Tibial nerve (tissue), 4 donors: ENCODE measurements at places on chromosomes 5 and 9. TPM values are rescaled to one million over a fixed set of nuclear protein-coding genes. Genes with fewer than 3 reads are reported as not detected.

The CCNO gene
- total RNA-seq: 0.30 TPM

DNA sequence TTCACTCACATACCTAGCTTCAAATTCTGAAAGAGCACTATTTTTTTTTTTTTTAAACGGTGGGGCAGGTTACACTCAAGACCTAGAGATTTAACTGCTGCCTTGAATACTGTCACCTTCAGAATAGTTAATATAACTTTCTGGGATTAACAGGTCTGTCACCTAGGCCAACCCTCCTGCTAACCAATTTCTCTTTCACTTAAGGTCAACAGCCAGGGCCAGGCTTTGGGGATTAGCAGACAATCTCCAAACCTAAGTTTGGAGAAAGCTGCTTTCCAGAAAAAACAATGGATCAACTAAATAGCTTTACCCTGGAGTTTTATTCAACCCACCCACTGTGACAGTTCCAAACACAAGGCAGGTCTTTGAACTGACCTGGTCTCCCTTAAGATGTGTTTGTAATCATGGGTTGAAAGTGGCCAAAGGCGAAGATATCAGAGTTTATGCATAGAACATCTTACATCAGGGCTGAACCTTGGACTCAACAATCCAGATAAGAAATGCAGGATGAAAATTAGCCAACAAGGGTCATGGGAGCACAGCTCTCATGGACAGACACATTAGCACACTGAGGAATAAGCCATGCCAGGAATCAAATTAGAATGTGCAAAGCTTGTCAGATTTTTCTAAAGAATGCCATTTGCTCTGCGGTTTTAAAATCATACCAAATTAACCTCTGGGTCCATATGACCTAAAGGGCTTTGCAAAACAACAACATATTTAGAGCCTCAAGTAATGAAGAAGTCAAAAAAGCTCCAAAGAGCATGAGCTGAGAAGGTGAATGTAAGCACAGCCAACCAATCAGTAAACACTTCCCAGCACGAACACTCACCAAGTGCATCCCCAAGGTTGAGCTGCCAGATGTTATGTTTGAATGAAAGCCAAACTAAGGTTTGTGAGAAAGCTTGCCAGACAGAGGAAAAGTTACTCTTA lies 538.5 kb upstream of the DMAC1 start:
- DNase-seq: no peak

The OMD gene
- 56.2 TPM for total RNA-seq

DNA sequence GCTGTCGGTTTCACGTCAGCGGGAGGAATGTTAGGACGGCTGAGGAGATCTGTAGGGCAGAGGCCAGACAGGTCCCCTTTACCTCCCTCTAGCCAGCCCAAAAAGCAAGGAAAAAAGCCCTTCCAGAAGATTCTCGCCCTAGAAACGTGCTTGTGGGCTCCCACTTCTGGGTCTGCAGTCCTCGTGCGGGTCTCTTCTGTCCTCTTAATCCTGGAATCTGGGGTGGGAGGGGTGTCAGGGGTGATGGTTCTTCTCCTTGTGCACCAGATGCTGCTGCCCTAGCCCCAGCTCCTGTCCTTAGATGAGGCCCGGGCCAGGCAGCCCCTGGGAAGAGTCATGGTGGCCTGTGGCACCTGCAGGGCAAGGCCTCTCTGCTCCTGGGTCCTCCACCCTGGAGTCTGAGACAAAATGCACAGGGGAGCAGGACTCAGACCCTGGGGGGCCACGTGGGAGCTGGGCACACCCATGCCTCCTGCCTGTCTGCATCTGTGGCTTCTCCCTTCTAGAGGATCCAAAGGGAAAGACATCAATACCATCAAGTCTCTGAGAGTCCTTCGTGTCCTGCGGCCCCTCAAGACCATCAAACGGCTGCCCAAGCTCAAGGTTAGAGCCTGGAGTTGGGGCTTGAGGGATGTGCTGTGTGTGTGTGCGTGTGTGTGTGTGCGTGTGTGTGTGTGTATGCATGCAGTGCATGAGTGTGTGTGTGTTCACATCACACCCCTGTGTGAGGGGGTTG lies 174.2 kb downstream of the CACNA1B start:
- no peak for DNase-seq

The C9orf50 gene
- 0.90 TPM for total RNA-seq

- DNase-seq: no peak
Observed at GRCh38 chr5:119541716-119542115, 87.6 kb upstream of the FAM170A start.

The SLC4A9 gene
- not detected for total RNA-seq

DNA sequence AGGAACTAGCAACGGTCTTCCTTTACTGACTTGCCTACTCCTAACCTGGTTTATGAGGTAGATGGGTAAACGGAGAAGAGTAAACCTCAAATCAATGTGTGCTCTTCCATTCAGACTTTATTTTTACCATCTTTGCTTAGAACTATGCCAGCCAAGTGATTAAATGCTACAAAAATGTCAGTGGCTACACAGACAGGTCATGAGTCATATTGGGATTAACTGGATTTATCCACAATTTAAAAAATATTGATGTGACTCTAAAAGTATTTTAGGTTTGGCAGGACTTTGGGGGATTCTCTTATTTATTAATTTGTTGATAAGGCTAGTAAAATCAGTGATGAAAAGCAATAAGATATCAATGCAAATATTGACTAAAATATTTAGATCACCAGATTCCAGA lies 275.0 kb downstream of the PLK2 start:
- no peak for DNase-seq

The FKTN gene
- total RNA-seq: 12.0 TPM

The ATP10B gene
- total RNA-seq: 17.7 TPM
